GM04503 (cell line): ENCODE measurements at places on chromosomes 5 and 9.

- DNase-seq: no peak
These were observed 5.4 kb downstream of the IL4 start for GRCh38 chr5:132679166-132679565.

DNA sequence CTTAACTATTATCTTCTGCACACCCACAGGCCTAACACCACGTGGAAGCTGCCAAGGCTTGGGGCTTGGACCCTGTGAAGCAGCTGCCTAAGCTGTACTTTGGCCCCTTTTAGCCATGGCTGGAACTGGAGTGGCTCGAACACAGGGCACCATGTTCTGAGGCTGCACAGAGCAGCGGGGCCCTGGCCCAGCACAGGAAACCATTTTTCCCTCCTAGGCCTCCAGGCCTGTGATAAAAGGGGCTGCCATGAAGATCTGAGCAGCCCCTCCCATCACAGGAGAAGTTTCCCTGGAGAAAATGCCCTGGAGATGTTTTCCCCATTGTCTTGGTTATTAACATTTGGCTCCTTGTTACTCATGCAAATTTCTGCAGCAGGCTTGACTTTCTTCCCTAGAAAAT is 126.3 kb downstream of the MELK start:
- no peak for DNase-seq

DNA sequence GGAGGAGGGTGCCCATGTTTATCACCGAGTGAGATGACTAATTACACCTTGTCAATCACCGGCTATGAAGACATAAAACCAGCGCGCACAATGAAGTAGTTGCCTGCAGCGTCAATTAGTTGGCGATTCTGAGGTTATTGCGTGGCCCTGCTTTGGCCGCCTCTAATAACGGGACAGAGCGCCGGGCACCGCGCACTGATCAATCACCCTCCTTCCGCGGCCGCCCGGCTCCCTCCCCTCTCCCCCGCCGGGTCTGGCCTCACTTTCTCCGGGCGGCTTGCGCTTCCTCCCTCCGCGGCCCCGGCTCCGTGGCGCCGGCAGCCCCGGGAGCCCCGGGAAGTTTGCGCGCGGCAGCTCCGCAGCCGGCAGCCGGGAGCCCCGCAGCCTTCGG is 3.3 kb upstream of the LHX2 start:
- DNase-seq: no peak

GRCh38 chr5:71601222-71602026 is 14.3 kb downstream of the MCCC2 start:
- peak; percentile 80 for DNase-seq

GRCh38 chr9:82488313-82489200 is 500.0 kb downstream of the SPATA31D1 start:
- peak; percentile 85 for DNase-seq

DNA sequence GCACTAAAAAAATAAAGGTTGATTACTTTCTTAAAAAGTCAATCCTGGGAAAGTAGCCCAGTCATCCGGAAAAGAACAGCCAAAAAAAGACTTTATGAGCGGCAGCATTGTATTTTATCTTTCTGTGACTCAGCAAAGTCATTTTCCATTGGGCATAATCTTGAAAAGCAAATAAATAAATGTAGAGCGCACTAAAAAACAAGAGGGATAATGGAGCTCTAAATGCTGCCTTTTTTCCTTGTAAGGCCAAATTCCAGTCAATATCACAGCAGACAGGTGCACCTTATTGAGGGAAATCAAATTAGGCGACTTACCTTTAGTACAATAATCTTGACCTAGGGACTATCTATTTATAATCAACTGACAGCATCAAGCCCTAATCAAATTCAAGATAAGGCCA is 266.8 kb downstream of the MTRR start:
- no peak for DNase-seq

DNA sequence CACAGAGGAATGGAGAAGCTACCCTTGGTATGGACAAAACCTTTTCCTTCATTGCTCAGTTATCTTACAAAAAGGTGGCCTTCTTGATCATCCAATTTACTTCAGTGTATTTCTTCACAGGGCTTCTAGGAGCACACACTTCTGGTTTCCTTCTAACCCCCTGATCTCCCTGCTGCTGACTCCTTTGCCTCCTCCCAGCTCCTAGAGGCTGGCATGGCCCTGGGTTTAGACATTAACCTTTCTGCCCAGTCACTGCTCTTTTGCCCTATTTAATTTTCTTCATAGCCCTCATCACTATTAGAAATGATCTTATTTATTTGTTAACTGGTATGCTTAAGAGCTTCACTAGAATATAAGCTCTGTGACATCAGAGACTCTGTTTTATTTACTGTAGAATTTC is 63.2 kb downstream of the ANKRD55 start:
- DNase-seq: no peak

- no peak for DNase-seq
These were observed 81.2 kb upstream of the TRIM32 start for GRCh38 chr9:116605904-116606341.

DNA sequence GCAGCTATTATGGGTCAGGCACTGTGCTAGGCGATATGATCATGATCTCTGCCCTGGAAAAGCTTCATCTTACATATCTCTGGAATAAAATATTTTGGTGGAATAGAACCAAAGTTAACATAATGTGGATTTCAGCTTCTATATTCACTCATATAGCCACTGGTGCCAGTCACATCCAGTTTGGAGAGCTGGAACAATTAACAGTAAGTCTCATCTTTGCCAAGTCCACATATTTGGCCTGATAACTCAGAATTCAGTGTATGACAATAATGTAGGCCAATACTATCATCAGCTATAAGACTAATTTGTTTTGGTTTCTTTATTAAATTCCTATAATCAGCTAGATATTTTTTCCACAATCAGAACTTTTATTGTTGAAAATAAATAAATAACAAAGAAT is 5.9 kb upstream of the FAM13B start:
- DNase-seq: no peak

DNA sequence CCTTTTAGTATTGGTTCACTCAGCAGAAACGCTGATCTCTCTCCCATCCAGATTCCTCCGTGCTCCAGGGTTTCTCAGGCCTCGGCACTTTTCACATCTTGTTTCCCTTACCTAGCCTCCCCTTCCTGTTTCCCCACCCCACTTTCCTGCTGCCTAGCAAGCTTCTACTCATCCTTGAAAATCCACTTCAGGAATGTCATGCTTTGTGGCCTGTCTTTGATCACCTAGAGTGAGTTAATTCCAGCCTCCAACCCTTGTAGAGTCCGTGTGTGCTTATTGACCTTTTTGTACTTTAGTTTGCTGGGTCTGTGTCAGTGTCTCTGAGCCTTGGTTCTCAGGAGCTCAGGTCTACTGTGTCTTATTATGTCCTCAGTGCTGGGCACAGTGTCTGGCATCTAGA is 116.6 kb downstream of the AOPEP start:
- DNase-seq: no peak

GRCh38 chr9:99375481-99375880 is 153.4 kb downstream of the SEC61B start:
- DNase-seq: no peak

DNA sequence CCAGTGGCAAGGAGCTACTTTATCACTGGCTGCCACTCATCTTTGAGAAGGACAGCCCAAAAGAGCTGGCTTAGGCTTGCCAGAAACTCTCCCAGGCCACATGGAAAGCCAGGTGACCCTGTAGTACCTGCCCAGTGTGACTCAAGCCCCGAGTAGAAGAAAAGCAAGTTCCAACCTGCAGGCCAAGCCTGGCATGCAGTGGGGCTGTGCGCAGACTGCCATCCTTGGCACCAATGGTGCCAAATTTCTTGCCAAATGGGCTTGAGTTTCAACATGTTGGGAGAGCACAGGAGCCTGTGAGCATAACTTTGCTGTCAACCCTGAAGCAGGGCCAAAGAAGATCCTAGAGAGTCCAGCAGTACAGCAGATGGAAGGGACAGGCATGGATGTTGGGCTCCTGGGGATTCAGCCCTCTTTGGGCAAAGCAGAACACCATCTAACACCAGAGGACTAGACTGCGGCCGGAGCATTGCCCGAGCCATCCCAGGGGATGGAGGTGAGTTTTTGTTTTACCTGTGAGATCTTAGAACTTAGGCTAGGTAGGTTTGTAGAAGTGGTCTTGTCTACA is 27.3 kb upstream of the SHB start:
- no peak for DNase-seq

- DNase-seq: no peak
These were observed 175.9 kb downstream of the RFK start for GRCh38 chr9:76218117-76218885.

DNA sequence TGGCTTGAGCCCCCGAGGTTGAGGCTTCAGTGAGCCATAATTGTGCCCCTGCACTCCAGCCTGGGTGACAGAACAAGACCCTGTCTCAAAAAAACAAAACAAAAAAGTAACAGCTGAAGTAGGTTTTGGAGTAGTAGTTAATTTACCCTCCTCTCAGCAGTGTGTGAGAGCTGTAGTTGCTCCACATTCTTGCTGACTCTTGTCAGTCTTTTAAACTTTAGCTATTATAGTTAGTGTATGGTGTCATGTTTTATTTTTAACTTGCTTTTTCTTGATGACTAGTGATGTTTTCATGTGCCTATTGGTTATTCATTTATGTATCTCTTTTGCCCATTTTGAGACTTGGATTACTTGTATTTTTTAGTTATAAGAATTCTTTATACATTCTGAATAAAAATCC is 52.9 kb upstream of the DHFR start:
- DNase-seq: peak; percentile 16

DNA sequence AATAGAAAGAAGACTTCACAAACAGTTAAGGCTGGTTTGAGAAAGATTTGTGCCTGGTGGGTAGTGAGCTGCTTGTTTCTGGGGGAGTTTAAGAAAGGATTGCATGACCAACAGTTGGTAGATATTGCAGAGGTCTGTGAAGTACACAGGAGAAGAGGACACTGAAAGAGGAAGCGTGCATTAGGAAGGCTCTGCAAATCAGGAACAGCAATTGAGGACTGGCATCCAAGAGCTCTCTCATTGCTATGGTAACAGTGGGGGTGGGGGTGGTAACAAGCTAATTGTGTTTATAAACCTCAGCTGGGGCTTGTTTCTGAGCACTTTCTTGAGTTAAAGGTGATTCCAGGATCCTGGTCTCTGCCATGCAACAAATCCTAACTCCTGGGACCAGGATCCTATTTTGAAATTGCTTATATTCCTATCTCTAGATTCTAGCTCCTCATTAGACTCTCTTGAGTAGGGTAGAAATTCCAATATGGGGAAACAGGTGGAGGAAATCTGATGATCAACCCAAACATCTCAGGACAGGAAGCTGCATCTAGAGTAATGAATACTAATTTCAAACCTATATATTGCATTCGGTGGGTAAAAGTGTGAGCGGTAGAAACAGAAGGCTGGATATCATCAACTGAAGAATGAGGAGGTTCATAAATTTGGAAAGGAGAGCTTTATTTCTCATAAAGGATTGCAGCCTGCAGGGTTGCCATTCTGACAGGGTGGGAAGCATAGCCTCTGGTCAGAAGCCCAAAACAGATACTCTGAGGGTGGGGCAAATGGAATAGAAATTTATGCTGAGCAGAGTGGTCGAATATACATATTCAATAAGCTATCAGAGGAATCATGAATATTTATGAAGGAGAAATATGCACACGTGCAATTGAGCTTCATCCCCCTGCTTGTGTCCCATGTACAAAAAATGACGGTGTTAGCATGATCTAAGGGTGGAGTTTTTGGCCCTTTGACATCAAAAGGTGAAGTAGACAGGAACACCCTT is 79.4 kb downstream of the PTTG1 start:
- no peak for DNase-seq

- DNase-seq: no peak
These were observed at the start of gene GOLM1 for GRCh38 chr9:86098824-86099700. TSS of gene GOLM1 (minus strand) at chr9:86099558. CDS start at chr9:86079320, 20,238 bp downstream.

GRCh38 chr5:107223066-107223465 is 447.7 kb downstream of the EFNA5 start:
- DNase-seq: no peak

- DNase-seq: no peak
These were observed 13.5 kb upstream of the AMACR start for GRCh38 chr5:34021334-34021733.

GRCh38 chr5:116573702-116574366 is 789 bp downstream of the SEMA6A start:
- DNase-seq: no peak

DNA sequence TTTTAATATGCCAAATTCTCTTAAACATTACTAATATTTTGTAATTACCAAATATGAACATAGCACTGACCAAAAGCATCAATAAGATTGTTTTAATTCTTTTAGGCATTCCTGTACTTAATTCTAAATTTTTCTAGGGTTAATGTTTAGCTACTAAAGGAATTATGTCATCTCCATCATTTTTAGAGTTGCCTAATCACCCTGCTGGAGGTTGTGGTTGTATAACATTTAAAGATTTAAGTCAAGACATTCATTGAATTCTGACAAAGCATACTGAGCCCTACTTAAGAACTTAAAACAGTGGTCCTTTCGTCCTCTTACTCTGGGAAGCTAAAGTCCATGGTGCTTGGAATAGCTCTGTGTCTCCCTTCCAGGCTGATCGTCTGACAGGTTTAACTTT is 28.1 kb upstream of the DAB2 start:
- peak; percentile 42 for DNase-seq

- peak; percentile 9 for DNase-seq
These were observed 33.0 kb downstream of the TBCA start for GRCh38 chr5:77743181-77743580.

- no peak for DNase-seq
These were observed 595.7 kb downstream of the EFNA5 start for GRCh38 chr5:107074996-107075395.

DNA sequence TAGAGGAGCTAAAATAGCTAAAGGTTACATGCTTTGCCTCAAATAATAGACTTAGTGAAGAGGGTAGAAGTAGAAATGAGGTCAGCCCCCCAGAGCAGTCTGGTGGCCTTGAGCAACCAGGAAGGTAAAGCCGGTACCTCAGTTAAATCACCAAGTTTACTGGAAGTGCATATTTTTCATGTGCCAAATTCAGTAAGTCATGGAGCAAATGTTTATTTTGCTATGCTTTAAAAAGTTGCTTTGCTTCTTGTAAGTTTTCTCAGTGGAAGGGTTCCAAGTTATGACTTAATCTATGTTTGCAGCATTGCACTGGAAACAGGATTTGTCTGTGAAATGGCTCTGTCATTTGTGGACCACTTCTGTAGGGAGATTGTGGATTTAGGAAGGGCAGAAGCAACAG is 256.7 kb downstream of the ARRDC3 start:
- DNase-seq: peak; percentile 71

GRCh38 chr9:93593144-93593658 is 16.8 kb downstream of the PHF2 start:
- DNase-seq: no peak

- no peak for DNase-seq
These were observed at the start of gene SHOC1 for GRCh38 chr9:111794835-111795556. TSS of gene SHOC1 (minus strand) at chr9:111794937. CDS start at chr9:111791418, 3,519 bp downstream.

DNA sequence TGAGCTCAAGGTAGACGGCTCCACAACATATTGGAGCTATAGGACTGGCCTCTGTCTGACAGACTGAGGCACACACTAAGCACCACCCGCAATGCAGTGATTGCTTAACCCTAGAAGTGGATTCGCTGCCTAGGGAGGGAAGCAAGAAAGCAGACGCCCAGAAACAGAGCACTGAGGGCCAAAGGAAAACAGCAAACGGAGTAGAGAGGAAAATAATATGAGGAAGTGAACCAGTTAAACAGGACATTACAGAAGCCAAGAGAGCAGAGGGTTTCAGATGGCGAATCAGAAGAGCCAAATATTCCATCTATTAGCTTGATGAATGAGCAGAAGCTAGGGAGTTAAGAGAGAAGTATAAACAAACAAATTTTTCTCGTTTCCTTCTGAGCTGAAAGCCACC is 139.2 kb upstream of the LHFPL2 start:
- DNase-seq: no peak

- DNase-seq: peak; percentile 34
These were observed 14.4 kb downstream of the FAM169A start for GRCh38 chr5:74851684-74852353.

GRCh38 chr5:88679638-88680037 is 203.3 kb downstream of the MEF2C start:
- no peak for DNase-seq
